ENCODE measurements at places on chromosomes 7 and 10.

DNA sequence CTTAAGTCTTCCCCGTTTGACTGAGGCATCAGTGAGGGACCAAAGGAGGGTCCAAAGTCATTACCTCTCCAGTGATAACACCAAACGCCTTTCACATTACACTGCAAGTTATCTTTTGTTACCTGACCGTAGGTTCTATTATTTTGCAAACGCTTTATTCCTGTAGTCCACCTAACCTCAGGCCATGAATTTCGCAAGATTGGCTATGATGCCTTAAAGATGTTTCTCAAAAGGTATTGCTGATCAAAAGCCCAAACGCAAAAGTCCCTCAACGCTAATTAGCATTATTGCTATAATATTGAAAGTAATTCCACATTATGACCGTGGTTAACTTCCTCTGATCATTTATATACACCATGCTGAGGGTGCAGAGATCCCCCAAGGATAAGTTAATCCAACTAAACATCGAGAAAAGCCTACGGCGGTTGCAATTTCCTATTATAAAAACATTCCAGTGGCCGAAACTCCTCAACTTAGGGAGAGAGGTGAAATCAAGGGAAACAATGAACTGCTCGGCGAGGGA lies 649 bp downstream of the DNA2 start:
- DNase-seq: no peak

GRCh38 chr7:155230169-155230593 lies 67.5 kb upstream of the INSIG1 start:
- DNase-seq: no peak

DNA sequence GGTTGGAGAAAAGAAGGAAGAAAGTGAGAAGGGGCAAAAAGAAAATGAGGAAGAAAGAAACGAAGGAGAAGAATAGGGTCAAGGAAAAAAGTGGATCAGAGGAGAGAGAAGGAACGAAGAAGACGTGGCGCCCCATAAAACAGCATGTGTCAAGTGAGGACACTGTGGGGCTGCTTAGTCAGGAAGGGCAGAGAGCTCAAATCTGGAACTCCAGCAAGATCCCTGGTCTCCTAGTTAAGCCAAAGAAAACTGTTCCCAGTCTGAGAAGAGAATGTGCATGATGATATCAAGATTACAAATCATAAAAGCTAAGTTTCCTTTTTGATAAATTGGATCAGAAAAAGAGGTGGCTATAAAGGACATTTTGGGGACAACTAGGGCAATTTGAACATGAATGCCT lies 33.0 kb downstream of the CREB3L2 start:
- no peak for DNase-seq

DNA sequence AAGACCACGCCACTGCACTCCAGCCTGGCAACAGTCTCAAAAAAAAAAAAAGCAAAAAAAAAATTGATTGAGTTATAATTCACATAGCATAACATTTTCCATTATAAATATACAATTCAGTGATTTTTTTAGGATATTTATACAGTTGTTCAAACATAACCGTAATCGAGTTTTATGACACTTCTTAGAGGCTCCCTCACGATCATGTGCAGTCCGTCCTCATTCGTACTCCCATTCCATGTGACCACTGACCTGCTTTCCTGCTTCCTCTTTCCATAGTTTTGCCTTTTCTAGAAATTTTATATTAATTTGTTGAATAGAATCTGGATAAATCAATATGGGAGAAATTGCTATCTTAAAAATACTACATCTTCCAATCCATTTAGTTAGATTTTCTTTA lies 45.7 kb downstream of the VTI1A start:
- no peak for DNase-seq

DNA sequence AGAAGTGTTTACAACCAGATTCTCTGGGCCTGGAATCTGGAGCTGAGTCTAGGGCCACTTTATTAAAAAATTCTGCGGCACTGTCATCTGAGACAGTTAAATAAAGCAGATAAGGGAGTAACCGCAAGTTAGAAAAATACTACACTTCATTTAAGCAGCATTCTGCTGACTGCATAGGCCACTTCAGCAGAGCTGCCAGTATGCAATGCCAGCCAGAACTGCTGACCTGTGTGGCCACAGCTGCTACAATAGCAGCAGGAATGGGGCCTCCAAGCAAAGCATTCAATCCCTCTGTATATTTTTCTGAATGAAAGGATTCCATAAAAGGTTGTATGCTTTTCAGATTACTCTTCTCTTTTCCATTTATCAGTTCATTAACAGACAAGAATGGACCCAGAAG lies 136.0 kb downstream of the COL28A1 start:
- DNase-seq: no peak

DNA sequence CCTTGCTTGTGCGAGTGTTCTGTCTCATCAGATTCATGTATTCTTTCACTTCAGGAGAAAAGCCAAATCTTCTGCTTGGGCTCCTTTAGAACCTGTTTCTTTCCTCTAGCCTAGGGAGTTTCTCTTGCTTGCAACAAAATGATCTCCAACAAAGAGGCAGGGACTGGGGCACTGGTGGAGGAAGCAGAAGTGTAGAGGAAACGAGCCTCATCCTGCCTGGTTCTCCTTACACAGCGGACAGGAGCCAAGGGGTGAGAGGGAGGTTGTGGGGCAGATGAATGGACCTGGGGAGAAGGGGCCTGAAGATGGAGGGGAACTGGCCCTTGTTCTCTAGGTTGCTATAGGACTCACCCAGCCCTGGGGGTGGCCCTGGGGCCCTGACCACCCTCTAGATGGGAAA lies 141.1 kb downstream of the PKD1L1 start:
- no peak for DNase-seq

DNA sequence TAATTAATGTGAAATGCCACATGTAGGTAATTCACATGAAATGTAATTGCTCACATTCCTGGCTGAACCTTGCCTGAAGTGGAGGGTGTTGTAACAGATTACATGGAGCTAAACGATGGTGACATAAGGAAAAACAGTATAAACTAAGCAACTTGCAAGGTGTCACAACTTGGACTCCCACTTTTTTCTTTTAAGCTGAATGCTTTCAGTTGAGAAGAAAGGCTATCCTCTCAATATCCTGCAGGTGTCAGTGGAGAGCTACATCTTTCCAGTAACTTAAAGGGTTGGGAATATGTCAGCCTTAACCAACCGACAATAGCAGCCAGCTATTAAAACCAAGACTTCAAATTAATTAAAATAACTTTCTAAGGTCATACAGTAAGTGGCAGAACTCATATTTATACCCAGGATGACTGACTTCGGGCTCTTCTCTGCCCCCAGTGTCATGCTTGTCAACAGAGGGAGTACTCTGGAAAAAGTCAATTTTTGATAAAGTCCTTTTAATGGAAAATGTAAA lies 33.7 kb downstream of the NRBF2 start:
- DNase-seq: peak; percentile 31

GRCh38 chr7:147833557-147833956 lies 757.0 kb upstream of the C7orf33 start:
- no peak for DNase-seq

- DNase-seq: no peak
Observed at GRCh38 chr10:73609116-73609515, 18.0 kb upstream of the USP54 start.

Measured in BE2C (cell line).